ENCODE measurements at places on chromosomes 3 and 15.

DNA sequence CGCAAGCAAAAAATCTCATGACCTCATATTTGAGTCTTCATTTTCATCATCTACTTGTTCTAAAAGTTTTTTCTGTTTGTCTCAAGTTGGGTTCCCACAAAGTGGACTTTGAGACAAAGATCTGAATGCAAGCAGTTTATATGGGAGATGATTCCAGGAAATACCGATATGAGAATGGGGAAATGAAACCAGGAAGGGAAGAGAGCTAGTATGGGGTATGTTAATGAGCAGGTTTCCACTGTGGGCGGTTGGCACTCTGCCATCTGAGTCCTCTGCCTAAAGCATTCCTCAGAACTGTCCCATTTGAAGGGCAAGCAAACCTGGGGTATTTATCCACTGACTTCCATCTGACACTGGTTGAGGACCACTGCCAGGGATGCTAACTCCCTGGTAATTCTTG lies 8.8 kb downstream of the ADPRH start:
- DNase-seq, result no peak

- DNase-seq, result no peak
Measured at GRCh38 chr15:69098771-69099170, 61.7 kb upstream of the GLCE start.

GRCh38 chr15:35107122-35107521 lies 22.0 kb upstream of the NANOGP8 start:
- no peak for DNase-seq

GRCh38 chr3:188712248-188712924 lies 459.4 kb upstream of the TPRG1 start:
- DNase-seq, result no peak

DNA sequence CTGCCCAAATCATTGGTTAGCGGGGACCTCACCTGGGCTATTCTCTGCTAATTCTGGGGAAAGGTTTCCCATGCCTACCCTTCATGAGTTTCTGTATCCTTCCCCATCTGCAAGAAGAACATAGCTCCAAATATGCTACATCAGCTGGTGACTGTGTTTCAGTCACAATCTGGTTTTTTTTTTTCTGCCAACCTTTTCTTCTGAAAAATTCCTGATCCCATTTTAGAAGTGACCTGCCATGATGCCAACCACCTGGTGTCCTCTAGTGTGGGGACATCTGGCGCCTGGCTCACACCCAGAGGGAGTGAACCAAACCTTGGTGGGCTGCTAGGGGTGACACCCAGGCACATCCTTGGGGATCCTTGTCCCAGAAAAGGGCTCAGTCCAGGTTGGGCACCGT lies 76.1 kb downstream of the CHRD start:
- DNase-seq, result no peak

DNA sequence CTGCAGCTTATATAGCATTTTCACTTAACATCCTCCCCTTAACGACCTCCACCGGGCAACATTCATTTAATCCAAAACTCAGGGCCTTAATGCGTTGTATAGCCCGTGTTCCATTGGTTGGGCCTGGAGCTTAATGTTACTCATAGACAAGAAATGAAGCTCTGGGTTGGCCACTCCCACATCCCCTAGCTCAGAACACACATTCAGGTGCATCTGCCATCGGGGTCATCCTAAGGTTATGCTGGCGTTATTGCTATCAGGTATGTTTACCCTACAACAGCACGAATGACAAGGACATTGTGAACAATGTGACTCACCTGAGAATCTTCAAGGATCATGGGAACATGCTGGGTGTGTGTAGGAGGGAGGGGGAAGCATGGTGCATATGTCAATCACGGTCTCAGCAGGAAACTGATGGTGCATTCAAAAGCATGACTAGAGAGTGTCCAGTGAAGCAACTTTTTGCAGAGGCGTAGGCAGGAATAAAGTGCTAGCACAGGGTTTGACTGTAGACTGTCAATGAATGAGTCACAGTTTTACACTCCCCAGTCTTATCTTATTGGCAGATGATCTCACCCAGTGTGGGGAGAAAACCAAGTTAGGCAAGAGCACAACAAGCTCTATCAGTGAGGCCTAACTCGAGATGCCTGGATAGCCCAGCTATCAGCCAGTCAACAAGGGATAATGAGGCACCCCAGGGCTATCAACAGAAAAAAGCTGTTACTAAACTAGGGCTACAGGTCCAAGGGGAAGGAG lies 402.1 kb upstream of the MCTP2 start:
- DNase-seq, result no peak

- DNase-seq, result no peak
Measured at GRCh38 chr3:182618981-182619591, 174.2 kb upstream of the ATP11B start.

GRCh38 chr3:155619118-155619915 lies 125.6 kb downstream of the PLCH1 start:
- DNase-seq, result no peak

GRCh38 chr15:76196269-76197231 lies 114.7 kb downstream of the ETFA start:
- DNase-seq, result no peak

GRCh38 chr3:160061525-160061924 lies 72.9 kb downstream of the IL12A start:
- DNase-seq, result no peak

- no peak for DNase-seq
Measured at GRCh38 chr15:66894363-66894762, 171.0 kb upstream of the SMAD3 start.

- no peak for DNase-seq
Measured at GRCh38 chr3:72625602-72626337, 222.5 kb downstream of the SHQ1 start.

DNA sequence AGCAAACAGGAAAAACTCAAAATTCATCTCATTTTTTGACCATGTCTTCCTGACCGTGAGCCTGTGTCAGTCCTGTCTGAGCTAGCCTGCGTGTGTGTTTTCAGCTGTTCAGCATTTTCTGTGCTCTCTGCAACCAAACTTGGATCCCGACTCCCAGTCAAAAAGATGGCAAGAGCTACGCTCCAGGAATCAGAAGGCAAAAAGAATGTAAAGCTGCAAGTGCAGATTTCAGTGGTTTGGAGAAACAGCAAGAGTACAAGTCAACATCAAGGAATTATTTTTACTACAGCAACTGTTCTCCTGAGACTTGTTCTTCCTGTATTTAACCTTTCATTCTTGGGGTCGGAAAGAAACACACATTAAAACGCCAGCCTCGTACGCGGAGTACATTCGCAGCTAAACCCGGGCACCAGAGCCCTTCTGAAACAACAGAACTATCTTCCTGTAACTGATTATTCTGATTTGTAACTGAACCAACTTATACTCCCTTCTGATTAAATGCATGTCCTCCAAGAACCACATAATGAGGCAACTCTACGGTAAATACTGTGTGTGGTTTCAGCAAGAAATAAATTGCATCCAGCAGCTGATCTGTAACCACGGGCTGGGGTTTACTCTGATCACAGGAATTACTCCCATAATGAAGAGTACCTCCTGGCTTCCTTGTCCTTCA lies 107.4 kb downstream of the LRIG1 start:
- DNase-seq, result no peak

DNA sequence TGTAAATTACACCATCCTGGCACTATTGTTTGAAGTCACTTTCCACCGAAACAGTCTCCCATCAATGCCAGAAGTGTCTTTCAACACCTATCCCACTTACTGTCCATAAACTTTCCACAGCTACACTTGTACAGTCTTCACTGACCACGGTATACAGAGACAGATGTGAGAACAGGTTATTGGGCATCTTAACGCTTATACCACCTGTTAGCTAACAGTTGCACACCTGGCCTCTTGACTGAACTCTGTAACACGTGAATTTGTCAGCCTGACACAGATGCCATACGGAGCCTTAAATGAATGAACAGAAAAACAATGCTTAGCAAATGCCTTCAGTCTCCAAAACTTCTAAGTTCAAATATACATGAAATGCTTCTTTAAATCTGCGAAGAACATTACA lies 440.5 kb downstream of the SHQ1 start:
- no peak for DNase-seq

DNA sequence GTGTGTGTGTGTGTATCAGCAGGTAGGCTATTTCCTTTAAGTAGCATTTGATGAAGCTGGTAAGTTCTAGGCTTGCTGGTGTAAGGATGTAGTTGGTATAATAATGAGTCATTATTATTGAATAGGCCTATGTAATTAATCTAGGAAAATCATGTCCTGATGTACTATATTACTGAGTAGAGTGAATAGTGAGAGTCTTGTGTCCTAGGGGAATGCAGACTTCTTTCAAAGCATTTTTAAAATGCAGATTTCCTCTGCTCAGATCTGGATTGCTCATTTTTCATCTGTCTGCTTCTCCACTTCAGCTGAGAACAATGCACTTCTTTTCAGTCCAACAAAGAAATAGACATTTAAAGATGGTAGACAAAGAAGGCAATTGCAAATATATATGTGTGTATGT lies 434.2 kb upstream of the ONECUT1 start:
- no peak for DNase-seq

DNA sequence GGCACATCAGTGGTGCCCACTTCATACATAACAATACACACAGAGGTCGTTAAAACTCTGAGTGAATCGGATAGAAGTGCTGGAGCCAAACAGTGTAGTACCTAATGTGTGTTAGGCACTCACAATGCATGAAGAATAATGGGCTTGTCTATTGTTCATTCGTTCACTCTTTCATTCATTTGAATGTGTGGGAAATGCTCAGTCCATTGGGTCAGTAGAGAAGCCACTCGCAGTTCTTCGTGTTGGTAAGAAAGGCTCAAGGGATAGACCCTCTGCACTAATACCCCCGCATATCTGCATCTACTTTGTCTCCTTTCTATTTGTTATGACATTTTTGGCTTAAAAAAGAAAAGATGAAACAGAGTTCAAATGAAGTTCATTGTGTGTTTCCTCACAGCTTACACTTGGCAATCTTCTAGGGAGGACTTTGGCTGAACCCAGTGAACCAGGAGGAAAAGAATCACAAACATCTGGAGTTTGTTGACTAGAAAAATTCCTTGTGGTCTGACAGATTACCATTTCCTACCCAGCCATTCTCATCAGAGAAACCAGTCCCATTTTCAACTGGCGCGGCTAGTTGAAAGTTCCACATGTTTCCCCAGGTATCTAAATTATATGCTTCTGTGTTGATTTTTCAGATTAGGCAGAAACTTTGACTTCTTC lies 32.8 kb upstream of the MFSD1 start:
- DNase-seq, result no peak

- DNase-seq, result no peak
Measured at GRCh38 chr15:89747708-89748682, 3.1 kb downstream of the MESP1 start.

DNA sequence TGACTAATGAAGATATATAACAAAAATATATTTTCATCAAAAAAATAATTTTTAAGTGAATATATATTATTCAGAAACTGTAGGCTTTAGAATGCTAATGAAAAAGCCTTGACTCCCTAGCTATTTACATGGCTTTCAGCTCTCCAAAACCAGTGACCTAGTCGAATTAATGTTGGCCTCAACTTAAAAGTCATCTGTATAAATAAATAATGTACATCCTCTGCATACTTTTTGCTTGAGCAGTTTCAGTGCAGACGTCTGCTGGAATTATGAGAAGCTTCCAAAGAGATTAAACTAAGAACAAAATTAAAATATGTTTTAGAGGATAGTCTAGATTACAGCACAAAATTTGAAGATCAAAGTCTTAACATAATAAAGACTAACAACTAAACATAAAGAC lies 520.4 kb upstream of the ALCAM start:
- DNase-seq, result no peak

- DNase-seq, result no peak
Measured at GRCh38 chr3:31635545-31635944, 102.8 kb downstream of the STT3B start.

- DNase-seq, result no peak
Measured at GRCh38 chr3:131847966-131848510, 186.8 kb downstream of the CPNE4 start.

DNA sequence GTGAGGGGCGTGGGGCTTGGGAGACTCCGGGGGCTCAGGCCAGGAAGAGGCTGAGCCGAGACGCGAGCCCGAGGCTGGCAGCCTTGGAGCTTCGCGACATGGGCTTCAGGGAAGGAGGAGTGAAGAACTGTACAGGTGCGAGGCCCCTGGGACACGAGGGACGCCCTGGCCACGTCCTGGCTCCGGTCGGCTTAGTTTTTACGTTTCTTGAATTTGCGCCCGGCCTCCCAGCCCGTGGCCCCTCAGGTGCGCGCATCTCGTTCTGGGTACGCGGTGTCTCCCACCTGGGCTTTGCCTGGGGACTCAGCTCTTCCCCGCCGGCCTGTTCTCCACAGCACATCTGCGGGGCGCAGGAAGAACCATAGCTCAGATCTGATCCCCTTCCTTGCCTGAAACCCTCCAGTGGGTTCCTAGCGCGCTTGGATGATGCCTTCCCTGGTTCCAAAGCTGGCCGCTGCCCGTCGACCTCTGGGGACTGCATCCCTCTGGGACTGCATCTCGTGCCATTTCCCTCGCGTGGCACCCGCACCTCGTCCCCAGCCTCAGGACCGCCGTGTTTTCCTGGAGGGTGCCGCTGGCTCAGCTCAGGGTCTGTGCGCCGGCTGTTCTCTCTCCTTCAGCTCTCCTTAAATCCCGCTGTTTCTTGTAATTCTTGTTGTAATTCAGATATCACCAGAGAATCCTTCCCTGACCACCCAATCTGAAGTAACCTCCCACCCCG lies 614 bp downstream of the CHCHD6 start:
- DNase-seq, result no peak

DNA sequence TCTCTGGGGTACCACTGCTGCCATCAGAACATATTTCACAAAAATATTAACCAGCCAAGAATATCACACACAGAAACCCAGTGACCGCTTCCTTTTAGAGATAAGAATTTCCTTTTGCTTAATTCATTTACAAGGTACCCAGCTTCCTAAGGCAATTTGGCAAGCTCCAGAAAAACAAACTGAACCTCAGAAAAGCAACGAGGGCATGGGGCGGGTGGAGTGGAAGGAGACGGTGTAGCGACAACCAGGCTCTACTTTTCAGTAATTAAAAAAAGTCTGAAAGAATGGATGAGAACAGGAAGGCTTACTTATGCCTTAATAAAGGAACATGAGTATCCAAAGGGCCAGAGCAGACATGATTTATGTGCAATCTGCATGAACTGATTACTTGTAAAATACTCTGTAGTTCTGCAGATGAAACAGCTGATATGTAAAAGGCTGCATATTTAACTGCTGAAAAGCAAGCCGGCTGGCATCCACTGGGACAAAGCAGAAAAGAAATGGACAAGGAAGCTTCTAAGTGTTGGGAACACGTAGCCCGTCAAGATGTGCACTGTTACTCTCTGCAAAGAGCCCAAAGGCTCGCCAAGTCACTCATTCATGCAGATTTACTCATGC lies 18.6 kb downstream of the RFTN1 start:
- DNase-seq, result no peak

- no peak for DNase-seq
Measured at GRCh38 chr3:60933824-60934223, 317.4 kb downstream of the FHIT start.

- no peak for DNase-seq
Measured at GRCh38 chr3:133211449-133211848, 173.3 kb downstream of the TMEM108 start.

DNA sequence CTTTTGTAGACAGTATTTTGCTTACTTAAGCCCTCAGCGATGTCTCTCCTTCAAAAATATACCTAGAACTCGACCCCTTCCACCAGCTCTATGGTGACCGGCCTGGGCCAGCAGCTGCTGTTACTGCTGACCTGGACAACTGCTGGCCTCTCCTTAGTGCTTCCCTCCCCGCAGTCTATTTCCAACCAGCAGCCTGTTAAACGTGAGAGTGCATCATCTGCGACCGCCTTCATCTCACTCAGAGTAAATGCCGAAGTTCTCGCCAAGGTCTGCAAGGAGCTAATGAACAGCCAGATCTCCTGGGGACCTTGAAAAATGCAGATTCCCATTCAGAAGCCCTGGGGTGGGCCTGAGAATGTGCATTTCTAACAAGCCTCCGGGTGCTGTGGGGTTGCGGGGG lies 86.7 kb downstream of the RPLP1 start:
- DNase-seq, result no peak

All from NCI-H1930 (cell line).